ENCODE measurements at places on chromosomes 2 and 18. TPM values are rescaled to one million over a fixed set of nuclear protein-coding genes. Genes with fewer than 3 reads are reported as not detected.

PPP1CB gene
- total RNA-seq = 114 TPM

LRATD1 gene
- total RNA-seq = 0.03 TPM

CD28 gene
- not detected for total RNA-seq

ABCB6 gene
- 31.3 TPM for total RNA-seq
